ENCODE measurements at places on chromosomes 3 and 15.

DNA sequence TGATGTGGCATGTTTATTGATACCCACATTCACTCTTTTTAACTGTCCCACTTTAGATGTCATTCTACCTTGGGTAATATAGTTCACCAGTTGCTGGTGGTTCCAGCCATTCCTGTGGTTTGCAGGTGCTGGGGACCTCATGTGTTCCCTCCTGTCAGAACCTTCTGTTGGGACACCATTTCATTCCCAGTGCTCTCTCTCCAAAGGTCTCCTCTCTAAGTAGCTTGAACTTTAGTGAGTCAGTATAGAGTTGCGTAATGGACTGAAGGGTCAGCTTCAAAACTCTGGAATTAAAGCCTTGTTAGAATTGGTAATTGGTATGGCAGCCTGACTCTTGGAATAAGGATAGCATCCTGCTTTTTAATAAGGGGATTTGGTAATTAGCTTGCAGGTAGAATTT is 108.5 kb downstream of the PLCL2 start:
- DNase-seq, result no peak

DNA sequence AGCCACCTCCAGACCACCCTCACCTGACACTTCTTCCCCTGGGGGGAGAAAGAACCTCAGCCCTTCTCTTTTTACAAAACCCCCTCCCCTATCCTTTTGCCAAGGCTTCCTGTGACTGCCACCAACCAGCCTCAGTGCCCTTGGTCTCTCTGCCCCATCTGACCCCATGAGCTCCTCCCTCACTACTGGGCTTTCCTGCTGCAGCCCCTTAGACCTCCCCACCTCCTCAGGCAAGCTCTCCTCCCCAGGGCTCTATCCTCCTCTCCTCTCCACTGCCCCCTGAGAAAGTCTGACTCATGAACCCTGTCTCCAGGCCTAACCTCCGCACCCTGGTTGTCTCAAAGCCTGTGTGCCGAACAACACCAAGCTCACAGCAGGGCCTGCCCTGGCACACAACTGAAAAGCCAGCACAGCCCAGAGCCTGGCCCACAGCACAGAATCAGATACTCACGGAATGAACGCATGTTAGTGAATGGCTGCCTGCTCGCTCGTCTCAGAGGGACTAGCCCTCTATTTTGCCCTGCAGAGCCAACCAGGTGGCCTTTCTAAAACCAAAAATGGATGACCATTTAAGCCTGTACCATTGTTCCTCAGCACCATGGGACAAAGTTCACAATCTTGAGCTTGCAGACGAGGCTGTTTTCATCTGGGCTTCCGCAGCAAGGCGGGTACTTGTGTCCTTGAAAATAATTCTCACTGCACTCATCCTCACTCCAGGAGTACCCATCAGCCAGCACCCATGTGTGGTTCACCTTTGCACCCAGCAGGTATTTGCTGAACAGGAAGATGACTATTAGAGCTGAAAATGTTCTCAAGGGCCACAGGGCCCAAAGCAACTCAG is 1.7 kb downstream of the CHDH start:
- peak; percentile 35 for DNase-seq

GRCh38 chr3:123054931-123055330 is 11.9 kb upstream of the PDIA5 start:
- no peak for DNase-seq

- no peak for DNase-seq
Measured at GRCh38 chr3:126100269-126100633, 16.3 kb upstream of the SLC41A3 start.

DNA sequence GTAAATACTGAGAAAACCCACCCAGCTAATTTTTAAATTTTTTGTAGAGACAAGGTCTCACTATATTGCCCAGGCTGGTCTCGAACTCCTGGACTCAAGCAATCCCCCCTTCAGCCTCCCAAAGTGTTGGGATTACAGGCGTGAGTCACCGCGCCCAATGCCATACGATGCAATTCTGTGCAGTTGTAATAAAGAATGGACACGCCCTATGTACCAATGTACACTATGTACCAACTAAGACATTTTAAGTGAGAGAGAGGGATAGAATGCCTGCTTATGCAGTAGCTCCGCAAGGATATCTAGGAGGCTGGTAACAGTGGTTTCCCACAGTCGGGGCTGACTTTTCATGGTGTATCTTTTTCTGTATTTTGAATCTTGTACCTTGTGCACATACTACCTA is 14.6 kb downstream of the ZNF710 start:
- DNase-seq, result no peak

DNA sequence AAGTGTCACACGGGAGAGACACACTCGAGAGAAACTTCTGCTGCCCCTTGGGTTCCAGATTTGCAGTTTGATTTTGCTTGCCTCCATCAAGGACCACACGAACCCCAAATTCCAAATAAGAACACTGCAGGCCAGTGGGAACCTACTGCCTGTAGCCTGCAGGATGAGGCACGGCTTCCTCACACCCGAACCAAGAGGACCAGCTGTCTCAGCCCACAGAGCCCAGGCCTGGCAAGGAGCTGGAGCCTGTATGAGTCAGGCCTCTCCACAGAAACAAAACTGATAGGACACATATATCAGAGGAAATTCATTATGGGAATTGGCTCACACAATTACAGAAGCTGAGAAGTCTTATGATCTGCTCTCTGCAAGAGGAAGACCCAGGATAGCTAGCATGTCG is 188.1 kb upstream of the NSMCE3 start:
- DNase-seq, result no peak

DNA sequence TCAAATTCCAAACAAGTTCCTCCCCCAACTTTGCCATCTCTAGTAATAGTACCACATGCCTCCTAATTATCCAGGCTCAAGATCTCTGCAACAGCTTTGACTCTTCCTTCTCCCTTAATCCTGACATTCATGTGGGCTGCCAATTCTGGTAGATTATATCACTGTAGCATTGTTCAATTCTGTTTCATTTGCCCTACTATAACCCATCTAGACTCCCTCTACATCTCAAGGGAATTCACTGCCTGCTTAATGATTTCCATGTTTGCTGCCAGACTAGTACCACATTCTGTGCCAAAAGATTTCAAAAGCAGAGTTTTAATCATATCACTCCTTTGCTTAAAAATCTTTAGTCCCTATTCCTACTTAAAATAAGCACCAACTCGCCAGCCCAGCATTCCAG is 34.6 kb upstream of the PPIB start:
- no peak for DNase-seq

DNA sequence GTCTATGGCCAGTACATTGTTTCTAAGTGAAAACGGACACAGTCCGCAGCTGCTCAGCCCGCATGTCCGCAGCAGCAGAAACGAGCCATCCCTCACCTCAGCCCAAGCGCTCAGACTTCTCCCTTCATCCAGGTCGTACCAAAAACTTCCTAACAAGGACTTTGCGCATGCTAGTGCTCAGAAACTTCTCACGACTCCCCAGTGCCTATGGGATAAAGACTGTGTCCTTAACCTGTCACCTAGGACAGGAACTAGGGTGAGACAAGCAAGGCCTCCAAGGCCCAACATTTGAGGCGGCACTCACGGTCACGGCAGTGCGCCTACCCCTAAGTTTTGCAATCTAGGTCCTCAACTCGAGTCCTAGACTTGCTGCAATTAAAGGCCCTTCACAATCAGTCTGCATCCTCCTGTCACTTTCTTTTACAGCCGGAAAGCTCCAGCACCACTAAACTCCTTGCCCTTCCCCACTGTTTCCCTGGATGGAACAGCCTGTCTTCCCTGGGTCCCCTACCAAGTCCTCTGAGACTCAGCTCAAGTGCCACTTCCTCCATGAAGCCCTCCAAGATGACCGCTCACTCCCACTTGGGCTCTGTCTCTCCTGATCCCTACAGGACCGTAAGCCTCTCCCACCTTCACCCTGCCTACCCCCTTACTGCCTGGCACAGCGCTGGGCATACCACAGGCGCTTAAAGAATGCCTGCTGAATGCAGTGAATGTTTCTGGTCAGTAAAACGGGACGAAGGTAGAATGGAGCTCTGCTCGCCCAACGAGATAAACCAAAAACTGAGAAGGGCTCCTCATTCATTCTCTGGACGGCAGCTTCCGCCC is 1.2 kb downstream of the CLN6 start:
- no peak for DNase-seq

- no peak for DNase-seq
Measured at GRCh38 chr15:93345981-93346380, 257.0 kb upstream of the RGMA start.

GRCh38 chr15:72852273-72852672 is 68.7 kb upstream of the ADPGK start:
- DNase-seq, result no peak

DNA sequence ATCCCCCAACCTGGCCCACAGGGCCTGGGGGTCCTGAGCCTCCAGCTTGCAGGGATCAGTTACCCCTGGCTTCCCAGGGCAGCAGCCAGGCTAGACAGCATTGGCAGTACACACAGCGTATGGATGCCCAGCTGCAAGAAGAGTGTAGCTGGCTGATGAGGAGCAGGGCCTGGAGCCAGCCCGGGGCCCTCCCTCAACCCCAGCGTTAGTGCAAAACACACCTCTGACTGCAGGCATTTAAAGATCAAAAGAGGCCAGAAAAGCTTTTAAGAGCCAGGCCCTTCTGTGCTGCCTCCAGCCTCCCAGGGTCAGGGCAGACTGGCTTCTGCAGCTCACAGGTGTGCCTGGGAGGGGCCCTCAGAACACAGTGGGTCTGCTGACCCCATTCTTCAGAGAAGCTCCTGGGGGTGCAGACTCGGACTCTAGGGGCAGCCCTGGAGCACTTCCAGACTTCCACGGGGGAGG is 110.6 kb downstream of the ETFA start:
- DNase-seq, result no peak

DNA sequence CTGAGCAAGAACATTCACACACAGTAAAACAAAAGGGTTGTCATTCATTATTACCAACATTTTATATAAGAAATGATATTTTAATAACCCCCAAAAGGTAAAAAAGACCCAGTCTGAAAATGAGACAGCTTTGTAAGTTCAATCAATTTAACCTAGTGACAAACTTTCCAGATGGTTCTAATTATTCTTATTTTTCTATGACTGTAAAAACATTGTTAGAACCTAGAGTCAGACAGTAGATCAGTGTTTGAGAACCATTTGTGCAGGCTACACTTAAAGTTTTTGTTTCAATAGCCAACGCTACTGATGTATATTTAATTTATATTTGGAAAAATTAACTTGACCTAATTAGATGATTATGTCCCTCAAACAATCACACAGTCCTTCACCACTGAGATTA is 708.4 kb upstream of the CBLB start:
- DNase-seq, result no peak

DNA sequence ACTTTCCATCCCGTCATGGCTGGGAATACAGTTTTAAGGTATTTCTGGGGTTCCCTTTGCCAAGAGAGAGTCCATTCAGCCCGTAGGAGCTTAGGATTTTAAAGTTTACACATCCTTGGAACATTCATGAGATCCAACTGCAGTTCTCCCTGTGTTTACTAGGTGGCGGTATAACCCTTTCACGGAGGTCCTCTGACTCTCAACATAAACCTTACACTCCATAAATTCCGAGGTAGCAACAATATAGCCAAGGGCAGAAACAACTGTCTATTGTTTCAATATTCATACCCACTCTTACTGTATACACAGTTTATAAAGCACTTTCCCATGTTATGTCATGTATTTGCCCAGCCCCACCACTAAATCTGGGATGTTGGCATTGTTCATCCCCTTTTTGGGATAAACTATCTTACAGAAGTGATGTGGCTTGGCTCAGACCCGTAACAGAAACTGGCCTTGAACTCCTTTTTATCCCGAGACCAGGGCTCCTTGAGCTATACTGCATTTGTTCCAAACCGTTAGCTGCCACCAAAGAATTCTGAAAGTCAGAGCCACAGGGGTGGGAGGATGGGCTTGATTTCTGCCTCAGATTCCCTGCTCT is 69.2 kb upstream of the COL6A5 start:
- peak; percentile 47 for DNase-seq

DNA sequence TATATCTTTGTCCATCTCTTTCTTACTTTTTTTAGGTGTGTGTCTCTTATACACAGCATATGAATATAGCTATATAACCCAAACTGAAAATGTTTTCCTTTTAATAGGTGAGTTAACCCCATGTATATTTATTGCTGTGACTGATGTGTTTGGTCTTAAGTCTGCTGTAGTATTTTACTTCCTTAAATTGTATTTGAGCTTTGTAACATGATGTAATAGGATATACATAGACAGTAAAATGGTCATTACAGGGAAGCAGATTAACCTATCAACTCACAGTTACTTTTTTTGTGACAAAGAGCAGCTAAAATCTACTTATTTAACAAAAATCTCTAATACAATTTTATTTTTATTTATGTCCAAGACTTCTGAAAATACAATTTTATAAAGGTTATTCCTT is 51.8 kb upstream of the CDAN1 start:
- DNase-seq, result no peak

GRCh38 chr3:189121092-189121491 is 50.7 kb upstream of the TPRG1 start:
- DNase-seq, result no peak

DNA sequence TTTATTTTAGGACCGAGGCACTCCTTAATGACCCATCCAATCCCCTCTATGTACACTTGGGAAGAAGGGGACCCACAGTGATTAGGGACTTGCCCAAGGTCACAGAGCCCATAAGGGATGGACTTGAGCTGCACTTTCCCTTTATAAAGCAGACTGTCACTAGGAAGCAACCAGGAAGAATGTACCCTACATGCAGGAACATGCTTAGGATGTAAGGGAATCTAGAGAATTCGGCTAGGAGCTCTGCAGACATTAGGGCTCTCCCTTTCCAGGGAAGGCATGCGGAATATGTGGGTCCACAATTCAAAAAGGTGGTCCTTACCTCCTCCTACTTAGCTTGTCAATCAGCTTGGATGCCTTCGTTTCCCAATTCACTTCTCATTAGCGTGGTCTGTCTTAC is 78.7 kb downstream of the TMEM266 start:
- DNase-seq, result no peak

- DNase-seq, result no peak
Measured at GRCh38 chr3:172654470-172654869, 56.4 kb downstream of the NCEH1 start.

DNA sequence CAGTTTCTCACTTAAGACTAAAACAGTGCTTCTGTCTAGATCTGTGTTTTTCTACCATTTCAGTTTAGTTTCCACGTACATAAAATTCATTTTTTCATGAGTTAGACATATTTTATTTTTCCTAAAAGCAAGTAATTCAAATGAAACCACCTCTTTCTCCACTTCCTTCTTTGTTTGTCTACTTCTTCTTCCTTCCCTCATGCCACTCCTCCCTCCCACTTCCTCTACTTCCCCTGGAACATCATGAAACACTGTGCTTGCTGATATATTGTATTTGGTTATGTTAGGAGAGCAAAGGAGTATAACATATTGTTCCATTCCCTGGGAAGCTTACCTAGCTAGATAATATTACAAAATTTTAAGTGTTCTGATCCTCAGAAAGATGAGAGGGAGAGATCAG is 36.7 kb upstream of the GOLGA8B start:
- no peak for DNase-seq

GRCh38 chr3:196055683-196056270 is 26.1 kb downstream of the TFRC start:
- DNase-seq, result no peak

- DNase-seq, result no peak
Measured at GRCh38 chr15:26477044-26477443, 295.8 kb downstream of the GABRB3 start.

- DNase-seq, result no peak
Measured at GRCh38 chr15:89543389-89543788, 31.9 kb upstream of the TICRR start.
